ENCODE measurements at places on chromosomes 12 and 14. TPM values are rescaled to one million over a fixed set of nuclear protein-coding genes. Genes with fewer than 3 reads are reported as not detected.

IL31 gene
- total RNA-seq, result not detected

- peak; percentile 8 for DNase-seq
Observed at GRCh38 chr12:76152181-76152807, 67.8 kb upstream of the NAP1L1 start.

- DNase-seq, result no peak
Observed at GRCh38 chr12:71710276-71711125, 24.6 kb downstream of the TMEM19 start.

OTOGL gene
- total RNA-seq, result not detected

GRCh38 chr14:52380294-52380693 is 66.2 kb downstream of the PTGER2 start:
- DNase-seq, result no peak

GRCh38 chr12:60644076-60644475 is 1048.2 kb downstream of the SLC16A7 start:
- DNase-seq, result no peak

- no peak for DNase-seq
Observed at GRCh38 chr12:29201296-29201695, 52.2 kb downstream of the FAR2 start.

LRRC10 gene
- total RNA-seq, result not detected

- DNase-seq, result no peak
Observed at GRCh38 chr12:94336211-94336925, 123.3 kb downstream of the CEP83 start.

MYH6 gene
- 1.5 TPM for total RNA-seq

DNA sequence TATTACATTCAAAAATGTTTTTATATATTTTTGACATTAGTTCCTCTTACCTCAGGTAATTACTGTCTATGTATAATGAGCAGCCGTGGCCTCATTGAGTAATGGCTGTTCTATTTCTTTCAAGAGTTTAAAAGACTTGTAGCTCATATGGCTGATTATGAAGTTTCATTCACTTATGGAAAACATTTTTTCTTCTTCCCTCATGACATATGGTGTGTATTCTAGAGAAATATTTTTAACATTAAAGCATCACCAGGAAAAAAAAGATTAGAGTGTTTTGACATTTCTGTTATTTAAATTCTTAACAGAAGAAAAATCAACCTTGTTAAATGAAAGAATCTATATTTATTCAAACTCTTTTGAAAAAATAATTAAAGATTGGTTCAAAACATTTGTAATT is 422.4 kb downstream of the TMEM117 start:
- DNase-seq, result no peak

SAMD15 gene
- 0.41 TPM for total RNA-seq

DNA sequence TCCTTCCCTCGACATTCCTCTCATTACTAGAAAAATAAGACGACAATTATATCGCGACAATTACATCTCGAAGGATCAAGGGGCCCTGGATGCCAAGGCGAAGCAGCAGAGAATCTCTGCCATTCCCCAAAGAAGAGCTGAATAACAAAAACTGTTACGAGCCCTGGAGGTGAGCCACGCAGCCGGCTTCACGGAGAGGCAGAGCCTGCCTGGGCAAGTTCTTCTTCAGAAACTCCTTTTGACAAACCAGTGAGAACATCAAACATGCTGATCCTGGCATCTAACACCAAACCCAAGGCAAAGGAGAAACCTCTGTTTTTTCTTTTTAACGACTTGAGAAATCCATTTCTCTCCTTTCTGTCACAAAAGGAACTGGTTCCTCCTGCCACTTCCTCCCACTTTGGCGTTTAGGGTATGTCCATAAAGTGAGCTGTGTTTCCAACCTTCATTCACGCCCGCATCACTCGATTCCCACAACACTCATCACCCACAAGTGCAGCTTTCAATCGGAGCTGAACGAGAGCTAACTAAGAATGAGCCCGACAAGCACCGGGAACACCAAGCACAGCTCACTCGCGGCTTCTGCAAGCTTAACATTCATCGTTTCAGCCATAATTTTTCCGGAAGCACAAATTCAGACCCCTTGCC is 21.5 kb downstream of the CCDC88C start:
- DNase-seq, result peak; percentile 59

GRCh38 chr12:52650520-52651081 is 1.4 kb downstream of the KRT2 start:
- no peak for DNase-seq

- DNase-seq, result no peak
Observed at GRCh38 chr12:123681605-123682004, 10.7 kb downstream of the TCTN2 start.

GRCh38 chr12:19021646-19022045 is 107.9 kb upstream of the PLEKHA5 start:
- DNase-seq, result no peak

GRCh38 chr14:85528080-85528896 is 1.7 kb upstream of the FLRT2 start:
- no peak for DNase-seq

- DNase-seq, result no peak
Observed at GRCh38 chr12:13937735-13938134, 43.7 kb downstream of the GRIN2B start.

DNA sequence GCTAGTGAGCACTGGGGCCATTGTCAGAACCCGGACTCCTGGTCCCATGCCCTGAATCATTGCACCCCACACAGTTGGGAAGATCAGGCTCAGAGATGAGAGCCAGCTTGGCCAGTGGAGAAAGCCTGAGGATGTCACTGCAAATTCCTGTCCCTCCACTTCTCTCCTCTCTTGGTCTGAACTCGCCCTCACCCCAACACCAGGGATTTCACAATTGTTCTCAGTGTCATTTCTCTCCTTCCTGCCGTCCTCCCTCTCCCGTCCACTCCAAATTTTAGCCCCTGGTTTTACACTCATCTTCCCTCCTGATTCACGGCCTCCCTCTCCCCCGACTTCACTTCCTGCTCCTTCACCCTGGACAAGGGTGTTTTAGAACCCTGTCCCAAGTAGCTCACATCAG is 11.1 kb downstream of the KRT75 start:
- DNase-seq, result no peak

- peak; percentile 7 for DNase-seq
Observed at GRCh38 chr12:115507951-115508722, 769.4 kb downstream of the MED13L start.

DNA sequence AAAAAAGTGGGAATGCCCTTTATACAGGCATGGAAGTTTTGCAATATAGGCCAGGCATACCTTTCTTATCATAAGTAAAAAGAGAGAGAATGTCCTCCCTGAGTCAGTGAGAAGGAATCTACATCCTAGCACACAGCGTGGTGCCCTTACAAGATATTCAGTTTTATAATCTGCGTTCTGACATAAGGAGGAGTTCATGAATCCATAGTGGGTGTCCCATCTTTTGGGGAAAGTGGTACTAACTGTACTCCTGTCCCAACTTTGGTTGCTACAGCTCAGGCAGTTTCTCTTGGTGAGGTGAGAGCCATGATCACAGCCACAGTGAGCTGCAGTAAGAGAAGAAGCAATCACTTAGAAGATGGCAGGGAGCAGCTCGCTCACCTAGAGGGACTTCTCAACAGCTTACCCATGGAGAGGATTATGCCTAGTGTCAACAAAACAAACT is 332.9 kb downstream of the BCAT1 start:
- DNase-seq, result no peak

TBC1D30 gene
- 5.2 TPM for total RNA-seq

THAP2 gene
- 3.3 TPM for total RNA-seq

- no peak for DNase-seq
Observed at GRCh38 chr14:74609721-74610120, 2.3 kb downstream of the LTBP2 start.

DNA sequence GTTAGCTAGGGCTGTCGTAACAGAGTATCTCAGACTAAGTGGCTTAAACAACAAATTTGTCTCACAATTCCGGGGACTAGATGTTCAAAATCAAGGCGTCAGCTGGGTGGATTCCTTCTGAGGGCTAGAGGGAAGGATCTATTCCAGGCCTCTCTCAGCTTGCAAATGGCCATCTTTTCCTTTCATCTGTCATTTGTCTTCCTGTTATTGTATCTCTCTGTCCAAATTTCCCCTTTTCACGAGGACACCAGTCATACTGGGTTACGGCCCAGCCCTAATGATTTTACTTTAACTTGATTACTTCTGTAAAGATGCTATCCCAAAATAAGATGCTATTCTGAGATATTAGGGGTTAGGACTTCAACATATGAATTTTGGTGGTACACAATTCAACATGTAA is 119.0 kb upstream of the CPSF6 start:
- DNase-seq, result no peak

GRCh38 chr14:99596071-99596627 is 7.9 kb downstream of the CCDC85C start:
- peak; percentile 61 for DNase-seq

PMEL gene
- 2.4 TPM for total RNA-seq

IGF1 gene
- 6.4 TPM for total RNA-seq

- DNase-seq, result no peak
Observed at GRCh38 chr12:110693731-110694130, 4.8 kb upstream of the HVCN1 start.

PPM1H gene
- 2.5 TPM for total RNA-seq

HSP90B1 gene
- total RNA-seq, result 171 TPM

MNAT1 gene
- total RNA-seq, result 4.2 TPM

- DNase-seq, result no peak
Observed at GRCh38 chr12:124278389-124279101, 16.3 kb upstream of the RFLNA start.

- no peak for DNase-seq
Observed at GRCh38 chr12:52590021-52590420, 11.2 kb downstream of the KRT72 start.

CLMN gene
- 82.5 TPM for total RNA-seq

GRCh38 chr12:93507165-93507564 is 39.9 kb downstream of the MRPL42 start:
- DNase-seq, result no peak

- DNase-seq, result no peak
Observed at GRCh38 chr12:116931665-116932064, 20.9 kb downstream of the FBXW8 start.

RERG gene
- 3.6 TPM for total RNA-seq

CLEC1B gene
- total RNA-seq, result not detected

DNA sequence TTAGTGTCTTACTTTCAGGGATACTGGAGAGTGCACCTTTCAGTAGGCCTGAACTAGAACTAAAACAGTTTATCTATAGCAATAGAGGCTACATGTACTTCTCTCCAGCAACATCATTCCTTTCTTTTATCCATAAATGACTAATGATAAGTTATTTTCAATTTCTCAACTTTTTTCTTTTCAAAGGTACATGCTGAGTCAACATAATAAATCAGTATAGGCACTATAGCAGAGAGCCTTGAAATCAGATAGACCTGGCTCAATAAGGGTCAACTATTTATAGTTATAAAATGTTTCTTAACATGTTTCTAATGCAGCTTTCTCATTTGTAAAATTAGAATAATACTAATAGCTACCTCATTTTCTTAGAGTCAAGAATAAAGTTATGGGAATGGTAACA is 5.6 kb downstream of the IL22 start:
- no peak for DNase-seq

KITLG gene
- total RNA-seq, result 44.6 TPM

DNA sequence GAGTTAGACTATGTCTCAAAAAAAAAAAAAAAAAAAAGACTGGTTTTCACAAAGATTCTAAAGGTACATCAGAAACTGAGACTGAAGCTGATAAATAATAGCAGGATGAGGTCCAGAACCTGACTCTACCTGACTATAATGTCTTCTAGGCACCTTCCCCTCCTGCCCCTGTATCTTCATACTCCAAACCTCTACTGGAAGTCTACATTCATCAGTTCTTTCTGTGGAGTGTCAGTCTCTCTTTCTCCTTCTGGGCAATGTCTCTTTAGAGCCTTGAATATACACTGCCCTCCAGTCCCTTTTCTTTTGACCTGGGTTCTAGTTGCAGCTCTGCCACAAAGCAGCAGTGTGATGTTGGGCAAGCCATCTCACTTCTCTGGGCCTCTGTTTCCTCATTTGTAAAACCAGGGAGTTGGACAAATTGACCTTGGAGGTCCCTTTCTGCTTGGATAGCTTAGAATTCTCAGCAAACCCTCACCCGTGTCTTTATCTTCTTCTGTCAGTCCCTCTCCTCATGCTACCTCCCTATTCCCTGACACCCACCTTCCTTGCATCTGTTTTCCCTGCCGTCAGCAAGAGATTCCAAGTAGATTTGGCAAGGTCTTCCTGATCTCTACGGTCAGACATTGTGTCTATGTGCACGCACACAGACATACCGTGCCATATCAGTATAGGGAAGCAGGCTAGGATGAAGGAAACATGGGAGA is 4.3 kb downstream of the NFE2 start:
- no peak for DNase-seq

- no peak for DNase-seq
Observed at GRCh38 chr12:14454098-14454907, 88.8 kb downstream of the ATF7IP start.

- no peak for DNase-seq
Observed at GRCh38 chr14:95317817-95318343, 1.8 kb downstream of the CLMN start.

DNA sequence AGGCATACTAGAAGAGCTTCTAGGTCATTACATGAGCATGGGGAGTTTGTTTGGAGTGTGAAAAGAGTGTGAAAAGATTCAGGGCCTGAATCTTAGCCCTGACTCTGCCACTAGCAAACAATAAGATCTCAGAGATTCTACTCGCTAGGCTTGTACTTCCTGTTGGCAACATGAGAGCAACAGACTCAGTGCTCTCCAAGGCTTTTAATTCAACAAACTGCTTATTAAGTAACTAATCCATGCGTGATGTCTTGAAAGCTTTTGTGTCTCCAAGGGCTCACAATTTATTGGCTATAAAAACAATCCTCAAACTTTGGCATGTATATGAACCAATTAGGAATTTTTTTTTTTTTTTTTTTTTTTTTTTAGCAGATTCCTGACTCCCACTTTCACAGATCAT is 105.1 kb downstream of the STXBP6 start:
- DNase-seq, result no peak

DNA sequence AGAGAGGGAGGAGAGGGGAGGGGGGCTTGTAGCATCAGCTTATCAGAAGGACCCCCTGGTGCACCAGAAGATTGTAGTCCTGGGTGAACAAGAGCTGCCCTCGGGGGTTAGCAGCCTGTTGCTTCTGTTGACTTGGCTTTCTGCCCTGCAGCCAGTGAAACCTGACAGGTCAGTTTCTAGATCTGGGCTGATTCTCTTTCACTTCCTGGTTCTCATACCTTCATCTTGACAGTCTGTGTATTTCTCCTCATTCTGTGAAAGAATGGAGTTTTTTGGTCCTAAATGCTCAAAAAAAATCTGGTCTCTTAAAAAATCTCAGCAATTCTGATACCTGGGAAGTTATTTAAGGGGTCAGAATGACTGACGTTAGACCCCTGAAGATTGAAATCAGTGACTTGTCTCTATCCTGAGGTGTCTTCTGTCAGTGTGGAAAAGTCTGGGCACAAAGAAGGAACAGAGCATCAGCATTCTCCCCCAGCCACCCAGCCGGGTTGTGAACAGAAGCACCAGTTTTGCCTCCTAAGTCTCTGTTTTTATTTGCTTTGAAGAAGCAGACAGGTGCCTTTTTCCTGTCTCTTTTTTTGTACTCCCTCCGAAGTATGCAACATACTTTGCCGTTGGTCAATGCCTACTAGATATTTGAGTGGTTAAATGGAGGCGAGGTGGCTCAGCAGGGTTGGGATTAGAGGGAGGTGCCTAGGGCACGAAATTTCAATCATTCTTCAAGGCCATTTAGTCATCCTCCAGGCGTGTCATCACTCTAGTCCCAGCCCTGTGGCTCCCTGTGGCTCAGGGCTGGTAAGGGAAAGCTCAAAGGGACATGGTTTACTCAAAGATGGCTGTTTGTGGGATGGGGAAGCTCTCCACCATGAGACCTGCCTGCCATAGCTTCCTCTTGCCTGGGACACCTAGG is 24.0 kb downstream of the TTC9 start:
- DNase-seq, result peak; percentile 84

Measured in transverse colon (tissue), 4 donors.